Cerebellar nuclear complex (tissue), 1 donor: ENCODE measurements at places on chromosomes 3 and 15.

- no peak for DNase-seq
Observed at GRCh38 chr15:77610731-77611130, 22.0 kb downstream of the LINGO1 start.

DNA sequence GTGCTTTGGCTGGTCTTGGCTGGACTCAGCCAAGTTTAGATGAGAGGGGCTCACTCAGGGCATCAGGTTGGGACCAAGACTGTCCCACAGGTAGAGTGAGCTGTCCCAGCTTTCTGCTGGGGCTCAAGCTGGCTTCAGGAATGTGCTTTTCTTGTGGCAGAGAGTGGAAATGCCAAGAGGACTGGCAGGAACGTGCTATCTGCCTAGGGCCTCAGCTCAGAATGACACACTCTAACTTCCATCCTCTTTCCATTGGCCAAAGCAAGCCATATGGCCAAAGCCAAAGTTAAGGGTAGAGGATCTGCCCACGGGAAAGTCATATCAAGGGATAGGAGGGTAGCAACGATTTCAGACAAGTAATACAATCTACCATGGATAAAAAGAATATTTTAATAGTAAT lies 178.8 kb downstream of the ABHD5 start:
- DNase-seq = no peak

DNA sequence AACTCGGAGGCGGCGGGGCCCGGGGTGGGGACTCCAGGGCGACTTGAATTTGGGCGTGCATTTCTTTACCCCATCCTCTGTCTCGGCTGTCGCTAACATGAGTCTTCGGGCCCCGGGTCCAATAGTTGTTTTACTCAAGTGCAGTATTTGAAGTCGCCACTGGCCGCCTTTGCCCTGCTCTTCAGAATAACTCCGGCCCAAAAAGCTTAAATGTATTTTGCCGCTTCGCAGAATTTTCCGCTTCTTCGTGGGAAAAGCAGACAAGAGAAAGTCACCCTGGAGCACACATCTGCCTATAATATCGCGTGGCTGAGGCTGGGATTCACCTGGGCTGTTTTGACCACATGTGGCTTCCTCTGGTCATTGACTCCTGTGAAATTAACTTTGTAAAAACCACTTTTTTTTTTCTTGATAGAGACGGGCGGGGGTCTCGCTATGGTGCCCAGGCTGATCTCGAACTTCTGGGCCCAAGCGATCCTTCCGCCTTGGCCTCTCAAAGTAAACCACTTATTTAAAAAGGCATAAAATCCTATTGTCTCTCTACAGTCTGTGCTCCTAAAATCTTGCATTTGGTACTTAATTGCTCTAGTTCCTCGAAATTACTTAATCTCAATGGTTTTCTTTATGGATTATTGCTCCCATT lies 676 bp downstream of the CNOT10 start:
- no peak for DNase-seq

- no peak for DNase-seq
Observed at GRCh38 chr3:4323246-4324027, 20.3 kb downstream of the SETMAR start.

- DNase-seq = no peak
Observed at GRCh38 chr3:36394176-36394575, 13.9 kb downstream of the STAC start.

GRCh38 chr15:68383161-68384074 lies 48.5 kb downstream of the ITGA11 start:
- DNase-seq = no peak

GRCh38 chr3:154716170-154716569 lies 286.2 kb upstream of the GPR149 start:
- no peak for DNase-seq

DNA sequence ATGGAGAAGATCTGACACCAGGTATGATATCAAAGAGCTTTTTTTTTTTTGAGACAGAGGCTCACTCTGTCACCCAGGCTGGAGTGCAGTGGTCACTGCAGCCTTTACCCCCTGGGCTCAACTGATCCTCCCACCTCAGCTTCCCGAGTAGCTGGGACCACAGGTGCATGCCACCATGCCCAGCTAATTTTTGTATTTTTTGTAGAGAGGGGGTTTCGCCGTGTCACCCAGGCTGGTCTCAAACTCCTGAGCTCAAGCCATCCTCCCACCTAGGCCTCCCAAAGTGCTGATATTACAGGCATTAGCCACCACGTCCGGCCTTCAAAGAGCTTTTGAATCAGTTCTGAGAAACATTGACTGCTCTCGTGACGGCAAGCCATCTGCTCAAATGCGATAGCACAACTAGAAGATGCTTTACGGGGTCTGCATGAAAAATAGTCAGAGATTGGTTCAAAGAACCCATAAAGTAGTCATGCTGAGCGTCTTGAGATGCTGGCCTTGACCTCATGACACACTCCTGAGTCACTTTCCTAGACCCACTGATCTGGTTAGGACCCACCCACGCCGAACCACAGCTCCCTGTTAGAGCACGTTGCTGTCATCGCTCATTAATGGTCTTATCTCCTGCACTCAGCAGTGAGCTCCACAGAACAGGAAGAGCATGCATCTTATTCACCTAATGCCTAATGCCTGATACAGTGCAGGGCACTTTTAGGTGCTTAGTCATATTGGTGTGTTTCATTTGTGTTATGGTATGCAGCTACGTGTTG lies 57.0 kb upstream of the NR2F2 start:
- DNase-seq = no peak
